Activated naive CD8-positive, alpha-beta T cell treated with anti-CD3 and anti-CD28 coated beads, Interleukin-2, amount 10 ng/mL, durations not matched to agents 7 days and 5 days (primary cell): ENCODE measurements at places on chromosomes 12 and 14. TPM values are rescaled to one million over a fixed set of nuclear protein-coding genes. Genes with fewer than 3 reads are reported as not detected.

The SFSWAP gene
- 65.5 TPM for total RNA-seq

The KRT74 gene
- total RNA-seq = not detected

The FAR2 gene
- total RNA-seq = 16.9 TPM

The HNRNPA1 gene
- total RNA-seq = 1,247 TPM

The TEAD4 gene
- not detected for total RNA-seq

The HELB gene
- 35.8 TPM for total RNA-seq

The SPRYD4 gene
- total RNA-seq = 3.9 TPM

The INHBE gene
- not detected for total RNA-seq

The KITLG gene
- 0.31 TPM for total RNA-seq

The CCDC88C gene
- 209 TPM for total RNA-seq

The NCKAP5L gene
- 10.3 TPM for total RNA-seq

The LMBR1L gene
- 112 TPM for total RNA-seq

The IGF1 gene
- total RNA-seq = 1.3 TPM

The TROAP gene
- total RNA-seq = 73.8 TPM

The PIK3C2G gene
- not detected for total RNA-seq

The SIX1 gene
- not detected for total RNA-seq

The GPRC5D gene
- not detected for total RNA-seq

The GLS2 gene
- total RNA-seq = 5.2 TPM

The FAM222A gene
- 1.1 TPM for total RNA-seq

The CEP170B gene
- total RNA-seq = 6.3 TPM

The VASH1 gene
- 9.0 TPM for total RNA-seq

The SLC39A2 gene
- total RNA-seq = 0.25 TPM

The BMAL2 gene
- total RNA-seq = 11.8 TPM

The CCDC177 gene
- total RNA-seq = not detected

The MYF6 gene
- total RNA-seq = not detected

The ZNF385A gene
- total RNA-seq = 1.4 TPM

The PLEKHG7 gene
- not detected for total RNA-seq

The KCNH5 gene
- not detected for total RNA-seq

The RNFT2 gene
- total RNA-seq = 11.4 TPM

The MYH6 gene
- not detected for total RNA-seq

The SLC2A14 gene
- not detected for total RNA-seq

The RECQL gene
- total RNA-seq = 82.1 TPM

The HSPB8 gene
- total RNA-seq = not detected

The NEUROD4 gene
- not detected for total RNA-seq

The AGAP2 gene
- 71.6 TPM for total RNA-seq

The TAS2R46 gene
- total RNA-seq = 1.4 TPM

The SMAGP gene
- 5.6 TPM for total RNA-seq

The LHX5 gene
- total RNA-seq = not detected

The SSPN gene
- total RNA-seq = not detected

The OR4K17 gene
- total RNA-seq = not detected

The IL31 gene
- total RNA-seq = not detected

The ANG gene
- total RNA-seq = 1.0 TPM

The LTBP2 gene
- total RNA-seq = 1.1 TPM
